Placental pericyte (primary cell): ENCODE measurements at places on chromosomes 7 and 10. TPM values are rescaled to one million over a fixed set of nuclear protein-coding genes. Genes with fewer than 3 reads are reported as not detected.

TAS2R40 gene
- total RNA-seq, result not detected in 2 replicates

GPR85 gene
- total RNA-seq, result 0.44 and 1.0 TPM in 2 replicates

VPS37D gene
- total RNA-seq, result 2.0 and 3.5 TPM in 2 replicates

ZNF316 gene
- total RNA-seq, result 14.7 and 19.6 TPM in 2 replicates

UPP1 gene
- total RNA-seq, result 20.4 and 54.7 TPM in 2 replicates

UCN3 gene
- not detected in 2 replicates for total RNA-seq

RBP3 gene
- total RNA-seq, result under 0.01 TPM in 1 of 2 replicates, not detected in the other

OR2A2 gene
- total RNA-seq, result not detected in 2 replicates

VTI1A gene
- total RNA-seq, result 40.7 and 41.5 TPM in 2 replicates

CNTNAP2 gene
- total RNA-seq, result not detected in 2 replicates

DIP2C gene
- 6.6 and 13.5 TPM in 2 replicates for total RNA-seq

INSYN2A gene
- under 0.01 and 0.14 TPM in 2 replicates for total RNA-seq

OPN4 gene
- total RNA-seq, result not detected in 2 replicates

GIMAP6 gene
- 0.14 TPM in 1 of 2 replicates, not detected in the other for total RNA-seq

TUBB8 gene
- not detected in 2 replicates for total RNA-seq

PIP gene
- total RNA-seq, result not detected in 2 replicates

H2BK1 gene
- total RNA-seq, result not detected in 2 replicates

PITX3 gene
- not detected in 2 replicates for total RNA-seq

ZPBP gene
- total RNA-seq, result not detected in 2 replicates

LRRC61 gene
- 2.3 and 2.8 TPM in 2 replicates for total RNA-seq

C7orf33 gene
- not detected in 2 replicates for total RNA-seq

TSPAN33 gene
- total RNA-seq, result 0.14 and 0.66 TPM in 2 replicates

CYP3A5 gene
- under 0.01 and 0.72 TPM in 2 replicates for total RNA-seq

COBL gene
- not detected in 2 replicates for total RNA-seq

BLVRA gene
- 23.2 and 36.1 TPM in 2 replicates for total RNA-seq

NEUROG3 gene
- total RNA-seq, result not detected in 2 replicates

LIPF gene
- total RNA-seq, result not detected in 2 replicates

ANXA8L1 gene
- 10.3 and 13.8 TPM in 2 replicates for total RNA-seq

RBAK gene
- 7.4 and 7.7 TPM in 2 replicates for total RNA-seq

SPDYE2 gene
- not detected in 2 replicates for total RNA-seq

AGR2 gene
- total RNA-seq, result under 0.01 TPM in 1 of 2 replicates, not detected in the other

CTTNBP2 gene
- total RNA-seq, result 2.4 TPM in 1 of 2 replicates, not detected in the other

ORC5 gene
- 16.6 and 30.5 TPM in 2 replicates for total RNA-seq

SCART1 gene
- 2.1 and 3.1 TPM in 2 replicates for total RNA-seq

TRIM73 gene
- total RNA-seq, result 0.22 and 0.29 TPM in 2 replicates

C10orf62 gene
- not detected in 2 replicates for total RNA-seq

CNPY1 gene
- total RNA-seq, result not detected in 2 replicates

RALA gene
- total RNA-seq, result 21.9 and 22.3 TPM in 2 replicates

GNAT3 gene
- total RNA-seq, result not detected in 2 replicates

RELN gene
- 0.14 TPM in 1 of 2 replicates, not detected in the other for total RNA-seq

SLC26A5 gene
- not detected in 2 replicates for total RNA-seq

FEZF1 gene
- total RNA-seq, result not detected in 2 replicates

SPDYE3 gene
- total RNA-seq, result not detected in 2 replicates

AKR1C4 gene
- not detected in 2 replicates for total RNA-seq

ITIH5 gene
- total RNA-seq, result under 0.01 TPM in 1 of 2 replicates, not detected in the other

TMEM139 gene
- not detected in 2 replicates for total RNA-seq

STEAP1B gene
- total RNA-seq, result 2.2 and 8.4 TPM in 2 replicates

ITPRID1 gene
- not detected in 2 replicates for total RNA-seq

LDB3 gene
- total RNA-seq, result under 0.01 TPM in 1 of 2 replicates, not detected in the other

FAM25G gene
- total RNA-seq, result not detected in 2 replicates

ZNF239 gene
- 4.4 and 6.0 TPM in 2 replicates for total RNA-seq

GPR15LG gene
- total RNA-seq, result not detected in 2 replicates

CALML3 gene
- not detected in 2 replicates for total RNA-seq

CYP2C8 gene
- not detected in 2 replicates for total RNA-seq
